ENCODE measurements at places on chromosomes 5 and 9.

DNA sequence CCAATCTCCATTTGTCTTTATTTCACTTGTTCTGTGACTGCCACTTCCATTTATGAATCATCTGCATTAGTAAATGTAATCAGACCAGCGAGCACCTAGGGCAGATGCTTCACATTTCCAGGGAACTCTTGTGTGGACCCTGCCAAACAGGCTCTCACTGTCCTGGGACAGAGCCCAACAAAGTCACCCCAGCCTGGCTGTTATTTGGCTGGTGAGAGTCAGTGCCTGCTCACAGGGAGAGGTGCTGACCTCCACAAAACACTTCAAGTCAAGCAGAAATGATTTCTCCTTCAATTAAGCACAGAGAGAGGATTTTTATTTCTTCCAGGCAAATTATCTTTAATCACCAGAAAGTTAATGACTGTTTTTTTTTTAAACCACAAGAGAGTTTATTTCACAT is 568.0 kb downstream of the MTRR start:
- no peak for DNase-seq

DNA sequence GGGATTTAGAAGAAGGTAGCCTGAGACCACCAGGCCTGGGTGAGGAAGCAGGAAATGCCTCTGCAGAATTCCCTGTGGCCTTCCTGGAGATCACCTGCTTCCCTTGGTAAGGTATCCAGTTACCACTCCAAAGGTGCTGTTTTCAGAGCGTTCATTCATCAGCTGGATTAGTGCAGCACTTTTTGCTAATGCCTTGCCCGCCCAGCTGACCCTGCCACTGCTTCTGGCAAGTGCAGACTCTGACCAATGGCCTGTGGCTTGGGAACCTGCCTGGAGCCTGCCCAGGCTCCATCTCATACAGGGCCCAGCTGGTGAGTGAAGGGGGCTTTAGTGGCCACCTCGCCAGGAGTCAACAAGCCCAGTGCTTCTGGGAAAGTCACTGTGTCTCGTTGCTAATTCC is 48.6 kb downstream of the FOXI1 start:
- no peak for DNase-seq

DNA sequence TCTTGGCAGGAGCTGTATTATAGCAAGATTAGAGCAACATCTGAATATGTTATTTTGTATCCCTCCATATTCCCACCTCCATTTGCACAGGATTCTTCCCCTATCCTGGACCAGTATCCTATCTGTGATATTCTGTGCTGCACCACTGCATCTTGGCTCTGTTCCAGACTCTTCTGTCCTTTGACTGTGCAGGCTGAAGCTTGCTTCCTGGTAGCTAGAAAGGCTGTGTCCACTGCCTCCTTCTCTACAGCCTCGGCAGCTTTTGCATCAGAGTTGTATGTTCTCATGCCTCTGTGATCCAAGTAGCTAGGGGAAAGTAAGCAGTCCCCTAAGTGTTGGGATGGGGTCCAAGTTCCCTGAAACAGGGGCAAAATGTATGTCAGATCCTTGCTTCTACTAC is 104.1 kb downstream of the GAS1 start:
- no peak for DNase-seq

DNA sequence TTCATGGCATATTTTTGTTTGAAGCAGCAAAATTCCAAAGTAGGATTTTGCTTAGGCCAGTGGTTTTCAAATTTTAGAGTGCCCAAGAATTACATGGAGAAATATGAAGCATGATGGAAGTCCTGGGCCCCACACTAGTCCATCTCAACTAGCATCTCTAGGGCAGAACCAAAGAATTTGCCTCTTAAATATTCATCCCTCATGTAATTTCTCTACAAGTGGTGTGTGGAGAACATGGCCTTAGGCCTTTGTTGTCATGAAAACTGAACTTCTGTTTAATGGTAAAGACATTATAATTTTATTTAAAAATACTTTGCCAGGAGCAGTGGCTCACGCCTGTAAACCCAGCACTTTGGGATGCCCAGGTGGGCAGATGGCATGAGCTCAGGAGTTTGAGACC is 75.9 kb upstream of the CCNG1 start:
- no peak for DNase-seq

DNA sequence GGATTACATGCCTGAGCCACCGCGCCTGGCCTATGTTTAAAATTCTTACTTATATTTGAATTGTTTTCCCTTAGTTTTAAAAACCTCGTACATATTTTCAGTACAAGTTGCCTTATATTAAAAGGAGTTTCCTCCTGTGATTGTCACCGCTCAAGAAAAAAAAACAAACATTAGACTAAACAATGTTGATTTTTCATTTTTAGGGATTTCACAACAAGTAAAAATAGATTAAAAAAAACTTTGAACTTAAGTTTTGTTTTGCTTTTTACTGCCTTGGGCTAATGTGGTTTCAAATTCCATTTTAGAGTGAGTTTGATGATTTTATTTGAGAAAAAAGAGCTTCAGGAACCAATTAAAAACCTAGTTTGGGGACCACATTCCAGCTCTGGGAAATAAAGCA is 1196.6 kb upstream of the CDH18 start:
- no peak for DNase-seq

GRCh38 chr5:158135682-158136179 is 276.8 kb upstream of the CLINT1 start:
- no peak for DNase-seq

DNA sequence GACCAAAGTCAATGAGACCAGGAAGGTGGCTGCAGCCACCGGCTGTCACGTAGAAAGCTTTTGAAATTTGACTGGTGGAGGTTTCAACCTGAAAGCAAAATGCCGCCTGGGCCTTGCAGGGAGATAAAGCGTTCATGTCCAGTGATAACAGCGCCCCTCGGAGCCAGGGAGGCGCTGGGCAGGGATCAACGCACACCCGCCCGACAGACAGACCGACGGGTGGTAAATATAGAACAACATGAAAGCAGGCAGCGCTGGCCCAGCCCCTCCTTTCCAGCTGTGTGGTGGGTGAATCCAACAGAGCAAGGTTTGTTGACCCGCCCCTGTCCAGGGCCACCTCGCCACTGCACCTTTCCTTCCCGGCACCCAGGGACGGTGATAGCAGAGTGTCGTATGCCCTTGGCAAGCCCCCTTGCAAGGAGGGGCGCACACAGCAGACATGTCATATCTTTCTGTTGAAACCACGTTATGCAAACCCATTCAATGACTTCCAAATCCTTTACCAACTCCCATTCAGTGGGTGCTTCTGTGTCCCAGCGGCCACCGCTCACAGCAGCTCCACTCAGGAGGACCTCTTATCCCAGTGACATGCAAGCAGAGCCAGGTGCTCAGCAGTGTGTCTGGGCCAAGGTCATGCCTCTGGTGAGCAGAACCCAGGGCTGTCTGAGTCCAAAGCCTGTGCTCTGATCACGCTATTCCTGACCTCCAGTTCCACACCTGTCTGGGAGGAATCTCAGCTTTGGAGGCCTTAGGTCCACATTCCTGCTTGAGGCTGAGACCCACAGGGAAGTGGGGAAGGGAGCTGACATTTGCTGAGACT is 38.7 kb downstream of the NKX2-5 start:
- peak; percentile 56 for DNase-seq

- DNase-seq, result no peak
Measured at GRCh38 chr9:106632621-106633020, 230.3 kb upstream of the ZNF462 start.

GRCh38 chr5:133928587-133929393 is 39.6 kb downstream of the C5orf15 start:
- no peak for DNase-seq

- DNase-seq, result no peak
Measured at GRCh38 chr5:22728610-22729009, 124.5 kb downstream of the CDH12 start.

DNA sequence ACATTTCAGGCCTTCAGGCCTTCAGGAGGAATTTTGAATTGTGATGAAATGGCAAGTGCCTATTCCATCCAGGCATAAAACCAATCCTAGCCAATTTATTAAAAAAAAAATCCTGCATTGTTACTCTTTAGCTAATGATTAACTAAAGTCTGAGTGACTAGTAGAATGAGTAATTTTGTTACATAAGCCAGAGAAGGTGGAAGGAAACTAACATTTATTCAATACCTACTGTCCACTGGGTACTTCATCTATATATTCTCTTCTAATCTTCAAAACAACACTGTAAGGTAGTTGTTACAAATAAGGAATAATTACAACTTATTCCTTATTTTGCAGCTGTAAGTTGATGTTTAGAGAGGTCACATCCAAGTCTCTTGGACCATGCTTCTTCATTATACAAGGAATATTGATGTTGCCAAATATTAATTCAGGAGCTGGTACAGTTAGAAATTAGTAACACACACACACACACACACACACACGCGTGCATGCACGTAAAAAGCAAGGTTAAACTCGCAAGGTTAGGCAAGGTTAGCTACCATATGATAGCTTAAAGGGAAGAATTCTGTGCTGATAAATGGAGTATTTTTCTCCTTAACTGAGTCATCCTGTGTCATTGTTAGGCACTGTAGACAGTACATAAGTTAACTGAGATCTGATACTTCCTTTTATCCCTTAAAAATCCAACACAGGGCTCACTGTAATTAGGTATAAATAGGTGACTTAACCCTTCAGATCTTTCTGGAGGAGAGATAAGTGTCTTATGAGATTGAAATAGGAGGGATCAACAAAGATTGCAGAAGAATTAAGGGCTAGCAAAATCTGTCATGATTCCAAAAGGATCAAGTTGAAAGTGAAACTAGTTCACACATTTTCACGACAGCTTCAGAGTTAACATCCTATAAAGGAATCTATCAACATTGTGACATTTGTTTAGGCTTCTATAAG is 596.9 kb downstream of the PDE4D start:
- DNase-seq, result no peak

GRCh38 chr9:130111786-130112537 is 58.3 kb downstream of the GPR107 start:
- no peak for DNase-seq

- DNase-seq, result no peak
Measured at GRCh38 chr5:92868442-92868841, 712.6 kb downstream of the NR2F1-AS1 start.

DNA sequence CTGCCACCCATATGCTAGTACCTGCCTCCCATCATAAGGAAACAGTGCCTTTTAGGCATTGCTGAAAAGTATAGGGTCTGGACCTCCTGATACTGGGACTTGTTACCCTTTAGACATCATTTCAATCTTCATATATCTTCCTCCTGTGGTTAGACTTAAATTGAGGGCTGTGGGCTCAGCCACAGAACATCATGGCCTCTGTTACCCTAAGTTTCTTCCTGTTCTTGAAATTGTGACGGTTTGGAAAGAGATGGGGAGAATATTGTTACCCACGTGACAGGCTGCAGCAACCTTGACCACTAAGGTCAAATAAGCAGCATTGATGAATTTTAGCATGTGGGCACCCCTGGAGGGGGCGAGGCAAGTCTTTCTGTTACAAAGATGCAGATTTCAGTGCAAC is 87.7 kb downstream of the PDE8B start:
- no peak for DNase-seq

DNA sequence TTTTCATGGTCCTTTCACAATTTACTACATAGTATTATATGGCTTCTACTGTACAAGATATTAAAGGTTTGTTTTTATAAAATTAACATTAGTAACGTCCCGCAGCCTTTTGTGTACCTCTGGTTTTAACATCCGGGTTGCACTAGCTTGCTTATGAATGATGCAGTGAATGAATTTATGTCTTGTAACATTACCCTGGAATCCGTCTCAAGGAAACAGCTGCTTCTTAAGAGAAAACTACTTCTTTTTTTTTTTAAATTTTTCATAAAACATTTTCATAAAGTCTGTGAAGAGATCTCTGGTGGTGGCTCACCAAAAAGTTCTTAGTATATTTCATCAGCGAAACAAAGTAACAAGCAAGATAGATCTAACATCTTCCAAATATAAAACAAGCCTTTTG is 23.6 kb downstream of the MARCHF3 start:
- DNase-seq, result no peak

GRCh38 chr9:4666042-4666699 is at the start of gene SPATA6L:
Gene SPATA6L, minus strand, starts transcription at chr9:4666480. Its CDS starts 230 bp downstream, at chr9:4666250.
- DNase-seq, result peak; percentile 70

DNA sequence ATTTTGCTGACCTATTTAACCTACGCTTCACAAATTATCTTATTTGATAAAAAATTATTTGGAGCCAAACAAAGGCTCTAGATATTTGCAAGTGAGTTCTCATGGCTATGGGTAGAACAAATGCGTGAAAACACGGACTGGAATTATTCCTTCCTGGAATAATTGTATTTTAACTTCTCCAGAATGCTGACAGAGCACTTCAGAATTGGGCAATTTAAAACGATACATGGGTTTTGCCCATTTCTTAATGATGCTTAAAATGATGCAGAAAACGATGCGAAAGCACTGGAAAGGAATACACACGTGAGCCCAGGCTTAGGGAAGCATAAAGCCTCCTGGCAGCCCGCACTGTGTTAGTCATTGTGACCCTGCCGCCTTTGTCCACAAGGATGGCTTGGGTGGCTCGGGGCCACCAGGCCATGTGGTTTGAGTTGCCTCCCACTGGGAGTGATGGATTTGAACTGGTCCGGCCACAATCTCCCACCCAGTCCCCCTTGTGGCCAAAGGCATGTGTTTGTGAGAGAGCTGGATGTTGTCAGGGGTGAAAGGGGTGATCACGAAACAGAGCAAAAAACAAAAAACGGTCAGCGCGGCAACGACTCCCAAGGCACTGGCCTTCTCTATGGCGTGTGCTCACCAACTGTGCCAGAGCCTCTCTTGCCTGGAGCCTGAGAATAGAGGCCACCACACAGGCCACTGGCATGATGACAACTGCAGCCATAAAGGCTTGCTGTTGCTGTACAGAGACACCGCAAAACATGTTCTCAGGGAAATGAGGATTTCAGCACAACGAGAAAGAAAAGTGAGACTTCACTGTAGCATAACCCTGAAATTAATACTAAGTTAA is 234.2 kb upstream of the ADAMTS16 start:
- no peak for DNase-seq

Measured in heart left ventricle (tissue), 16 donors.